ENCODE measurements at places on chromosomes 2 and 18. TPM values are rescaled to one million over a fixed set of nuclear protein-coding genes. Genes with fewer than 3 reads are reported as not detected.
A peak's percentile ranks its signal among the peaks of the same experiment; 100 is the strongest.

Gene UBE2F
- total RNA-seq = 45.5 TPM

Gene SPATA3
- total RNA-seq = not detected

GRCh38 chr2:200498402-200499162 lies 11.3 kb downstream of the KCTD18 start:
- DNase-seq = no peak

DNA sequence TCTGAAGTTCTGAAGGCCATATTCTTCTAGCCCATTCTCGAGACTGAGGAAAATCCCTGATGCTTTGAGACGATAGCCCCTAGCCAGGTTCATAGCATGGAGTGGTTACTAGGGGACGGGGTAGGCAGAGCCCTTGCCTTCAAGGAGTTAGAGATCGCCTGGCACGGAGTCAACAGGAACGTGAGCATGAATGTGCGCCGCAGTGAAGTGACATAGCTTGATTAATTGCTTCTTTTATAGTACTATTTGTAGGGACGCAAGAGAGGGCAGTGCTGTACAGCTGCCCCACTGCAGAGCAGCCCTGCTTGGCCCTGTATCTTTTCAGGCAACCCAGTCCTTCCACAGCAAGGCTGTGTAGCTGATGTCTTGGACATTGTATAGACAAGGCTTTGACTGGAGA lies 26.2 kb downstream of the HRH4 start:
- DNase-seq = no peak

- DNase-seq = no peak
Measured at GRCh38 chr2:178268435-178268834, 74.1 kb downstream of the OSBPL6 start.

- DNase-seq = no peak
Measured at GRCh38 chr18:10052871-10053270, 139.1 kb downstream of the VAPA start.

DNA sequence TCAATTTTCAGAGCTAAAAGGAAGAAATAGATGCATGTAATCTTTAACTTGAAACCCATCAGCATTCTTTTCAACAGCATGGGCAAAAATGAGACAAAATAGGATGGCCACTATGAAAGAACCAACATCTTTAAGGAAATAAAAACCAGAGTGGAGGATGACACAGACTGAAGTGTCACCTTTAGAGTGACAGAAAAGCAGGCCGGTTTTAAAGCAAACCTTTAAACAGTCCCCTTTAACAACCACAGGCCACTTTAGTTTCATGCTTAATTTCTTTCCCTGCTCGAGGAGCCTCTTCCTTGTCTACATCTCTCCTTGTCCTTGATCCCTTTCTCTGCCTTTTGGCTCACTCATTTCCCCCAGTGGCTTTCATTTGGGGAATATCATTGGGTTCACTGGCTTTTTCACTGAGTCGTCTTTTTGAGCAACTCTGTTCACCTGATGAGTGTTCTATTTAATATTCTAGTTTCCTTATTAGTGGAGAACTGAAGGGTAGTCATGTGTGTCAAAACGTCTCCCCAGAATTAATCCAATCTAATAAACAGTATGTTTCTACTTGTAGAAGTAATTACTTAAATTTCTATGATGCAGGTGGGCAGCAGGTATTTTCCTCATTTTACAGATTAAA lies 72.5 kb downstream of the DOCK10 start:
- no peak for DNase-seq

- no peak for DNase-seq
Measured at GRCh38 chr2:134396493-134396892, 142.6 kb downstream of the MGAT5 start.

DNA sequence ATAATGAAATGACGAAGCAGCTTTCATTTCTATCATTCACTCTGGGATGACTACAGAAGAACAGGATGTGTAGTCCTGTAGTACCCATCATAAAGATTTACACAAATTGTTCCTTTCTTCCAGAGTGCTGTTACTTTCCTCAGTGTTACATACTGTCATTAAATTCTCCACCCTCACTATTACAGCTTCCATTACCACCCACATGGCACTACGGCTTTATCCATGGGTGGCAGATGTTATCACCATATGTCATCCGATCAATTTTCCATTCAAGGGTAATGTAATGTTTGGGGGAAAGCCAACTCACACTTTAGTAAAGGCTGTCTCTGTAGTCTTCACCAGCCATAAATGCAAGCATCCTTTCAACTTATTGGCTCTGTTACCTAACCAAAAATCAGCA lies 7.1 kb upstream of the CSRNP3 start:
- no peak for DNase-seq

DNA sequence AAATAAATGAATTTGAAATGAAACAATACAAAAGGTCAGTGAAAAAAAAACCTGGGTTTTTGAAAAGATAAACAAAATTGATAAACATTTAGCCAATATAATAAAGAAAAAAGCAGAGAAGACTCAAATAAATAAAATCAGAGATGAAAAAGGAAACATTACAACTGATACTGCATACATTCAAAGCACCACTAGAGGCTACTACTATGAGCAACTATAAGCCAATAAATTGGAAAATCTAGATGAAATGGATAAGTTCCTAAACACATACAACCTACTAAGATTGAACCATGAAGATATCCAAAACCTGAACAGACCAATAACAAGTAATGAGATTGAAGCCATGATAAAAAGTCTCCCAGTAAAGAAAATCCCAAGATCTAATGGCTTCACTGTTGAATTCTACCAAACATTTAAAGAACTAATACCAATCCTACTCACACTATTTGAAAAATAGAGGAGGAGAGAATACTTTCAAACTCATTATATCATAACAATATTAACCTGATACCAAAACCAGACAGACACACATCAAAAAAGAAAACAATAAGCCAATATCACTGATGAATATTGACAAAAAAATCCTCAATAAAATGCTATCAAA lies 80.8 kb upstream of the CERS6 start:
- no peak for DNase-seq

GRCh38 chr18:70207181-70207580 lies 1.7 kb upstream of the RTTN start:
- DNase-seq = no peak

DNA sequence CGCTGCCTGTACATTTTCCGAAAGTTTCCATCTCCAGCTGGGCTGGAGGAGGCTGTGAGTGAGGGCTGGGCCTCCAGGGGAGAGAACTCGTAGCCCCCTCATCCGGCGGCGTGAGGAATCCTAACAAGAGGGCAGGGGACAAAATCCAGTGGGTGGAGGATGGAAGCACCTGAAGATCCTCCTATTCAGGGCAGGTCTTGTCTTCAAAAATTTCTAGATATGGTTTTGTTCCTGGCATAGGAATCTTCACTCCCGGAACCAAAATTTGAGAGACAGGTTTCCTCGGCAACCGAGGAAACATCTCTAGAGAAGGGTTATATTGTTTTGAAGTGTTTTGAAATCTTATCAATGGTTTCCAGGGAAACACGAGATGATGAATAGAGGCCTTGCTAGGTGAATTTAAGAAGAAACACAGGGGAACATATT lies 136.7 kb downstream of the SH3BP4 start:
- no peak for DNase-seq

DNA sequence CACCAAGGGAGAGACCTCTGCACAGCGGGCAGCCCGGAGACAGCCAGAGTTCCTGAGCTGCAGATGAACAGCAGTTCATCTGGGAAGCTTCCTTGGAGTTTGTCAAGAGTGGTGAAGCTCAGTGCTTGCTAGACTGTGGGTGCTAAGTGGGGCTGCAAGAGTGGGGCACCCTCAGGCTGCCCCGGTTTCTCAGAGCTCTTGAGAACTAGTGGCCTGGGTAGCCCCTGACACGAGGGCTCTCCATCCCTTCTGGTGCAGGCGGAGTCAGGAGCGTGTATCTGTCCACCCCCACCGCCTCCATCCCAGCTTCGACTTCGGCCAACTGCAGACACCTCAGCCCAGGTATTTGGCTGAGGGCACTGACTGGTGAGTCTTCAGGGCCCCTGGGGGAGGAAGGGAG lies 222.0 kb downstream of the LOXHD1 start:
- no peak for DNase-seq

DNA sequence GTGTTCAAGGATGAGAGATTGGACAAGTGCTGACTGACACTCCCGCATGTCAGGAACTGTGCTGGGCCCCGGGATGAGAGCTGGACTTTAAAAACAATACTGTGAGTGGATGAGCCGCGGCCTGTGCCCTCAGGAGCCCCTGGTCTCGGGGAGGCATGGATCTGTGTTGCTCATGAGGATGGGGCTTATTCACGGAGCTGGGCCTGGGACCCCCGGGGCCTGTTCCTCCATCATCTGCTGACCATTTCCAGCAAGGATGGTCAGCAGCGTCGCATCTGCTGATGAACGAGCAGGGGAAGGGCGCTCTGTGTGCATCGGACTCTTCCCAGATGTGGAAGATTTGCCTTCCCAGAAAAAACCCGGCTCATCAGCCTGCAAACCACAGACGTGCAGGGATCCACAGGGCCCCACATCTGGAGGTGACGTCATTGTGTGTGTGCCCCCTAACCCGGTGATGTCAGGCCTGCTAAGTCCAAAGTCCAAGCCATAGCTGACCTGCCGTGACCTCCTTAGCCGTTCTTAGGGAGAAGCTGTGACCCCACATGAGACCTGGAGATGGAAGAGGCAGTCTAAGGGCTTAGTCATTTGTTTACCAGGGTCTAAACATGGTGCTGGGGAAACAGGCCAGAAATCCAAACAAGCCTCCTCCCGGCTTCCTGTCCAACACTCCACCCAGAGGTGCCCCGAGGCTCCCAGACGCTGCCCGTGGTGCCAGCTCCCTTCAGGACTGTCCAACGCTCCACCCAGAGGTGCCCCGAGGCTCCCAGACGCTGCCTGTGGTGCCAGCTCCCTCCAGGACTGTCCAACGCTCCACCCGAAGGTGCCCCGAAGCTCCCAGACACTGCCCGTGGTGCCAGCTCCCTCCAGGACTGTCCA lies 143.9 kb downstream of the PXDN start:
- DNase-seq = no peak

- peak; percentile 66 for DNase-seq
Measured at GRCh38 chr2:39437522-39438296, 624 bp upstream of the MAP4K3 start.

- no peak for DNase-seq
Measured at GRCh38 chr18:24504401-24504800, 44.0 kb downstream of the HRH4 start.

Measured in activated naive CD4-positive, alpha-beta T cell treated with anti-CD3 and anti-CD28 coated beads for 36 hours (primary cell).